HAP-1 (cell line): ENCODE measurements at places on chromosomes 16 and 17.

- no peak for DNase-seq
These were observed 26.6 kb downstream of the LGALS9 start for GRCh38 chr17:27657620-27658019.

GRCh38 chr17:6893382-6894205 lies 62.1 kb upstream of the TEKT1 start:
- no peak for DNase-seq

DNA sequence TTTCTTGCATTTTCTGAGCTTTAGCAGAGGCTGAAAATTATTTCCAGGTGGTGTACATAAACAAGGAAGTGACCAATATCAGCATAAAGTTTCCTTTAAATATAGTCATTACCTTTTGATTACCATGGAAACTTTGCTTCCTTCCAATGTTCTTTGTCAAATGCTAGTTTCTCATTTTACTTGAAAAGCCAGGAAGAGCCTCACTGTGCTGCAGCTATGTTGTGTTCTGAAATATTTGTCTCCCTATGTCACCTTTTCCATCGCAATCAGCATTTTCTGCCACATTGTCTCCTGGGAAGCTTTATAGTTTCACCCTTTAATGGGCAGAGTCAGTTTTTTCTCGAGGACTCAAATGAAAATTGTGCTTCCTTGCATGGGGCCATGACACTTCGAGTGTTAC lies 496.0 kb downstream of the CDH8 start:
- DNase-seq, result no peak

DNA sequence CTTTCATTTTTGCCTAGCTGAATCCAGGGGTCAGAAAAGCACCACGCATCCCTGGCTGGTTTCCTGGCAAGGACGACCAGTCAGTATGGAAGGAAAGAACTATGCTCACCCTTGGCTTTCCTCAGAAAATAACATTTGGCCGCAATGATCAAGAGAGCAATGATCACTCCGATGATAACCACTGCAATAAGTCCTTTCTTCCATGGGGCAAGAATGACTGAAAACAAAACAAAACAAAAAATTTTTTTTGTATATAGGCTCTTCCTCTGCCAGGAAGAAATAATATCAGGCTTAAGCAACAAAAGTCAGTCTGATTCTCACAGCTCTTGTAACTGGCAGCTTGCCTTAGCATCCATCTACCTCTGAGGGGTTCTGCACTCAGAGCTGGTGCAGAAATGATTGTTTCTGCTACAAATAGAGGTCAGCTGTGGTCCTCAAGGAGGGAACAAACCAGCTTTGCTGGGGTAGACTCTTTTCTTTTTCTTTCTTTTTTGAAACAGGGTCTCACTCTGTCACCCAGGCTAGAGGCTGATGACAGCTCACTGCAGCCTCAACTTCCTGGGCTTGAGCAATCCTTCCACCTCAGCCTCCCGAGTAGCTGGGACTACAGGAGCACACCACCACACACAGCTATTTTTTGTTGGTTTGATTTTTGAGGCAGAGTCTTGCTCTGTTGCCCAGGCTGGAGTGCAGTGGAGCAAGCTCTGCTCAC lies 35.7 kb downstream of the PECAM1 start:
- DNase-seq, result no peak

DNA sequence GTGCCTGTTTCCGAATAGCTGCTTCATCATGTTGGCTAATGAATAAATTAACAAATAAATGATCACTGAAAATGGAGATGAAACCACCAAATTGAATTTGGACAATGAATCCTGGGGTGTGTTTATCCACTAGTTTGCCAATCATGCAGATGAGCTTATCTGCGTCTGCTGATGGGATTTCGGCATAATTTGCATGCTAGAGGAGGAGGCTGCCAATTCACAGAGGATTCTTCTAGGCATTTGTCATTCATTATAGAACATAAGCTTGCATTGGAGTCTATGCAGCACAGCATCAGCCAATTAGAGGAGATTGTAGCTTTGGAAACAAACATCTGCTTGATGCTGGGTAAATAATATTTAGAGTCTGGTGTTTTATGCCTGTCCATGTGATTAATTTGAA lies 123.1 kb downstream of the NPIPB5 start:
- DNase-seq, result no peak

DNA sequence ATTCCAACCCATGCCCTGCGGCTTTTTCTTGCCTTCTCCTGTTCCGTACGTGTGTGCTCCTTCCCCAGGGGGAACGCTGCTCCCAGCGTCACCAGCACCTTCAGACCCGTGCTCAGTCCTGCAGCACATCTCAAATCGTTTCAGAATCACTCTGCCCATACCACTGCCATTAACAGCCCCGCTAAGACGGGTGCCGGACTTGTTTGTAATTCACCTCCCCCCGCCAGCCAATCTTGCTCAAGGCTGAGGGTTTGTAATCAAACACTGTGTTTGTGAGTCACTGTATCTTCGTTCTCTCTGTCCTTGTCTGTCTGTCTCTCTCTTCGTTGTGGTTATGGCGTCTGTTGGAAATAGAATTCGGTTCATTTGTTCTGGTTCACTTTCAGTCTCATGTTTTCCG lies 17.3 kb downstream of the CARD14 start:
- no peak for DNase-seq

- no peak for DNase-seq
These were observed 83.5 kb downstream of the KANSL1 start for GRCh38 chr17:46109603-46110189.

GRCh38 chr16:78155791-78156345 lies 56.4 kb downstream of the WWOX start:
- DNase-seq, result no peak

DNA sequence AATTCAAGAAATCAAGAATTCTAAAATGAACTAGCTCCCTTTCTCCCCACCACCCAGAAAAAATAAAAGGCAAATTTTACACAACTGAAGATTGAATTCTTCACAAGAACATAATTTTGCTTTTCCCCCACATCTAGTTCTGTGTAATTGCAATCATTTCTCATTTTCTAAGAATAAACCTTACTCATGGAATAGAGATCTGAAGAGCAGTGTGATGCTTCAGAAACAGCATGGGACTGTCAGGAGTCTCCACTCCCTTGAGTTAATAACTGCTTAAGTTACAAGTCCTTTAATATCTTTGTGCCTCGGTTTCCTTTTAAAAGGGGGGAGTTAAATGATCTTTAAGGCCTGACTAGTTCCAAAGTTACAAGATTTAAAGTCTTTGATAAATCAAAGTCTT lies 53.7 kb downstream of the CACNG1 start:
- DNase-seq, result no peak

DNA sequence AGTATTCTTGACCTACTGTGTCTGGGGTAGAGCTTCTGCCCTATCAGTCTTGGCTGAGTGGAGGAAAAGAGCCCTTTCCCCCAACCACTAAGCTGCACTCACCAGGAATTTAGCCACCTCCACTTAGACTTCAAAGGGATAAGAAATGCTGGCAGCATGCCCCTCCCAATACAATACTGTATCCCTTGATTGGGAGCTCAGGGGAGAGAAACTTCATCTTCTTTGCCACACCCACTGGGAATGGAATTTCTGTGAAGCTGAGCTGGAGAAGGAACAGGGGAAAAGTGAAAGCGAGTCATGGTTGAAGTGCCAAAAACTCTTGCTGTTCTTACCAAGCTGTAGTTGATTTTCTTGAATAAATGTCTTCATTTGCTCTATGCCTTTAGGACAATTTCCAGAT lies 68.8 kb downstream of the CEP112 start:
- no peak for DNase-seq

- DNase-seq, result no peak
These were observed 161.4 kb upstream of the KCNJ16 start for GRCh38 chr17:69913616-69914015.
